ENCODE measurements at places on chromosomes 6 and 20. TPM values are rescaled to one million over a fixed set of nuclear protein-coding genes. Genes with fewer than 3 reads are reported as not detected.

The FRK gene
- total RNA-seq: 21.2 TPM

The FHL5 gene
- not detected for total RNA-seq

The ZC3H12D gene
- total RNA-seq: 0.20 TPM

The CCDC170 gene
- 0.26 TPM for total RNA-seq

The CHRNA4 gene
- not detected for total RNA-seq

The RAMACL gene
- 2.2 TPM for total RNA-seq

The ARG1 gene
- not detected for total RNA-seq

The ERGIC3 gene
- 392 TPM for total RNA-seq

The SNAI1 gene
- total RNA-seq: 0.81 TPM

The TTBK1 gene
- 0.29 TPM for total RNA-seq

The TMEM244 gene
- not detected for total RNA-seq

The TOX2 gene
- not detected for total RNA-seq

The TRAPPC3L gene
- total RNA-seq: not detected

The BPIFB4 gene
- not detected for total RNA-seq

The PRL gene
- total RNA-seq: not detected

The KHDC1L gene
- not detected for total RNA-seq

- no peaks in the 10 kb centered on the region for H3K27me3 ChIP-seq
- H3K4me1 ChIP-seq: no peaks in the 10 kb centered on the region
- H3K36me3 ChIP-seq: no peaks in the 10 kb centered on the region
- DNase-seq: no peak
Observed at GRCh38 chr6:122222761-122223160, 176.7 kb upstream of the HSF2 start.

DNA sequence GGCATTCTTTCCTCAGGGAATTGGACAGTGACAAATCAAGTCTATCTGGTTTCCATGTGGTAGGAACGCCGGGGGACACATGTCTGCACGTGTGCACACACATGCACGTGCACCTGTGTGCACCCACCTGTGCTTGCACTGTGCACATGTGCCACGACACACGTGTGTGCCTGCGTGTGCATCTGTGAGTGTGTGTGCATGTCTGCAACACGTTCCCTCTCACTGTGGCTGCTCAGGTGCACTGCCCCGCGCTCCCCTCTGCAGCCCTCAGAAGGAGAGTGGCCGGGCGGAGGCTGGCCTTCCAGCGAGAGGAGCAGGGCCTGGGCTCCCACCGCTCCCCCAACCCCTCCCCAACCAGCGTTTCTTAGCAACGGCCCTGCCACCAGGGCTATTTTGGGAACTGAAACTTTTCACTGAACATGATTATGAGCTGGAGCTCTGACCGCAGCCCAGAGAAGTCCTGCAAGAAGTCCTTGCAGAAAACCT, 147.8 kb downstream of the PHACTR3 start:
- no peak for DNase-seq

DNA sequence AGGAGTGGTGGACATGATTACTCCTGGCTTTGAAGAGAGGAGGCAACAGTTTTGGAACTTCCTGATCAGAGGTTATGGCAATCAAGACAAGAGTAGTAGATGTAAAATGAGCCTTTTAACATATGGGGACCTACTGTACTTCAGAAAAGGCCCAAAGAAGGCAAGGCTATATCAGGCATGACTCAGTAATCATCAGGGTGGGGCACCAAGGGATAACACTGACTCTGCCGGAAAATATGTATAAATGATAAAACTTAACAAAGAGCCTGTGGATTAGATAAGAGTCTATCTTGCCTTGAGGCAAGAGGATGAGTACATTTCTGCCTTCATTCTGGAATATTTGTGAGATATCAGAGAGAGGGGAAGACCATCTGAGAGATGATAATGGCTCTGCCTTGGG, 1389.9 kb upstream of the MAP3K7 start:
- no peaks in the 10 kb centered on the region for H3K4me1 ChIP-seq
- no peak overlapping the region for H3K27ac ChIP-seq
- no peak for DNase-seq
- H3K36me3 ChIP-seq: no peaks in the 10 kb centered on the region
- H3K27me3 ChIP-seq: no peaks in the 10 kb centered on the region

DNA sequence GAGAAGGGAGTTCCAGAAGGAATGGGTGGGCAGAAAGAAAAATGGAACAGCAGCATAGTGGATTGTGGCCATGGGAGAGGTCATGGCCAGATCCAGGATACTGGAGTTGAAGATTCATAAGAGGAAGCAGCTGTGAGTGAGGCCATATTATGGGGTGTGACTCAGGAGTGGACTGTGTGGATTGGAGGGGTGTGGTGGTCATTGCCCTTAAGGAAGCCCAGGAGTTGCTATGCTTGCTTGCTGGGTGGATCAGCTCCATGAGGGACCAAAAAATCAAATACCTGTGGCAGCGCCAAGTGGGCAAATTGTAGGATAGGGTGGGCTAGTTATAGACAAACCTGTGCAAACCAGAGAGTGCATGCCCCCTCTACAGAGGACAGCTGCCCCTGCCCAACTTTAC, 18.3 kb downstream of the LRRC1 start:
- H3K4me3 ChIP-seq: no peak overlapping the region
- peak overlapping the region; percentile 33 for H3K27ac ChIP-seq
- no peaks in the 10 kb centered on the region for H3K27me3 ChIP-seq

DNA sequence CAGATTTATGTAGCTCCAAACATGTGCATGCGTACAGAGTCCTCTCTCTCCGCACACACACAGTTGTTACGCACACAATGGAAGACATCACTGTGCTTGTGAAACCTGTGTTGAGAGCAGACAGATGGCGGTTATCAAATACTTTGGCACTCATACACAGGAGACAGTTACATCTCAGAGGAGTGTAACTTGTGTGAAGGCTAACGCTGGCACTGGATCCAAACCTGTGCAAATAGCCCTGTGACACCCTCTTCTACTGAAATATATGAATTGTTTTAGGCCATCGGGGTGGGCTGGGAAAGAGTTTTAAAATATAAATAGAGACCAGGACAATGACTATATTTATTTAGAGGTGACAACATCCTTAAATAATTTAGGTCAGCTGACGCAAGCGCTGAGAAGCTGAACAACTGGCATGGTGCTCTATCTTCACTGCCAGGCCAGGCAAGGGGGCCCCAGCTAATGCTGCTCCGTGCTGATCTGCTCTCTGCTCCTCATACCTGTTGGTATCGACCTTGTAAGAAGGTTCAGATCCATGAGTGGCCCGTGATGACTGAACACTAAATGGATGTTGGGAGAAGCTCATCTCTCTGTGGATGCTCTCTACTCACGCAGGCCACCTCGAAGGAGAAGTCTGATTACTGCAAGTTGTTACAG, 69.4 kb downstream of the FOXC1 start:
- no peaks in the 10 kb centered on the region for H3K27me3 ChIP-seq
- H3K4me3 ChIP-seq: no peak overlapping the region
- peaks cover 34% of the 10 kb centered on the region for H3K4me1 ChIP-seq
- peak overlapping the region; percentile 70 for H3K27ac ChIP-seq

DNA sequence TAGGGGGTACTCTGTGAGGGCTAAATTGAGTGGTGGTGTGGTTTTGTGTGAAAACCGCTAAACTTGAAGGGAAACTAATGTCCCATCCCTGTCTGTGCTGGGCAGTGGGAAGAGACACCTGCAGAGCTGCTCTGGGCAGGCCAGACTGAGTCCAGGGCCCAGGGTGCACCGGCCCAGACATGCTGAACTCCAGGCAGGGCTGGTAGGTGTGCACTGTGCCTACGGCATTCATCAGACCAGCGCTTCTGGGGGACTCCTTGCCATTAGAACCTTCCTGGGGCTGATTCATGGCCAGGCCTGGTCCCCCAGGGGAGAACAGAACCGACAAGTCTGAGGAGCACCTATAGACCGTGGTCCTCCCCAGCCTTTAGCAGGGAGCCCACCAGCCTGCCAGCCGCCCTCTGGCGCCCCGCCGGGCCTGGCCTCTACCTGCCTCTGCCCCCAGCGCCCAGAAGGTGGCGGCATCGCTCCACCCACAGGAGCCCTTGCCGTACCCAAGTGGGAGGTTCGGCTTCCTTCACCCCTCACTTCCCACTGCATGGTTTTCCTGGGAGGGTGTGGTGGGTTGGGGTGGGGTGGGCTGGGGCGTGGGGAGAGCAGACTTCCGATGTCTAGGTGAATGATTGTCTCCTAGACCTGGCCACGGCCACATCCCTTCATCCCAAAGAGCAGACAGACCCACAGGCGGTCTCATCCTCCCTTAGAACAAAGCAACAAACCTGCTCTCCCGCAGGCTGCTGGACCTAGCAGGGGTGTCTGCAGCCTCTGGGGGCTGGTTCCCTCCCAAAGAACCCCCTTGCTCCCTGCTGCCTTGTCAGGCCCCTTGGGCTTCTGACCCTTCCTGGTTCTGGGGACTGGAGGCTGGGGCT, 15.5 kb downstream of the CCDC167 start:
- no peaks in the 10 kb centered on the region for H3K4me1 ChIP-seq
- peak; percentile 73 for DNase-seq
- no peak overlapping the region for H3K4me3 ChIP-seq
- peaks cover 25% of the 10 kb centered on the region for H3K36me3 ChIP-seq
- no peak overlapping the region for H3K27ac ChIP-seq

- no peaks in the 10 kb centered on the region for H3K36me3 ChIP-seq
- H3K4me3 ChIP-seq: no peak overlapping the region
- H3K27me3 ChIP-seq: peaks cover 66% of the 10 kb centered on the region
- DNase-seq: no peak
- H3K4me1 ChIP-seq: no peaks in the 10 kb centered on the region
Observed at GRCh38 chr6:33513213-33513612, 58.8 kb downstream of the ZBTB9 start.

DNA sequence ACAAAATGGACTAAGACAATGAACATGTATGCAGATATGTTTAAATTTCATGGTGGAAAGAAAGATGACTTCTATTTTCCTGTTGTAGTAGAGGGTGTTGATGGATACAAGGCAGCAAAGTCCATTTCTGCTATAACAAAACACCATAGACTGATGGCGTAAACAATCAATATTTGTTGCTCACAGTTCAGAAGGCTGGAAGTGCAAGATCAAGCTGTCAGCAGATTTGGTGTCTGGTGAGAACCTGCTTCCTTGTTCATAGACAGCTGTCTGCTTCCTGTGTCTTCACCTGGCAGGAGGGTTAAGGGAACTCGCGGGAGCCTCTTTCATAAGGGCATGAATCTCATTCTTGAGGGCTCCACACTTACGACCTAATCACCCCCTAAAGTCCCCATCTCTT, 83.0 kb upstream of the ELOVL5 start:
- no peaks in the 10 kb centered on the region for H3K36me3 ChIP-seq
- no peak overlapping the region for H3K4me3 ChIP-seq
- H3K4me1 ChIP-seq: no peaks in the 10 kb centered on the region

- no peaks in the 10 kb centered on the region for H3K36me3 ChIP-seq
- H3K4me1 ChIP-seq: peaks cover 7% of the 10 kb centered on the region
- DNase-seq: peak; percentile 0
- H3K27me3 ChIP-seq: no peaks in the 10 kb centered on the region
- no peak overlapping the region for H3K27ac ChIP-seq
- H3K4me3 ChIP-seq: no peak overlapping the region
Observed at GRCh38 chr20:59778615-59779200, 154.7 kb downstream of the SYCP2 start.

- no peaks in the 10 kb centered on the region for H3K27me3 ChIP-seq
- no peaks in the 10 kb centered on the region for H3K4me1 ChIP-seq
- no peak overlapping the region for H3K27ac ChIP-seq
- no peak for DNase-seq
Observed at GRCh38 chr6:140977403-140977802, 1155.3 kb upstream of the GJE1 start.

GRCh38 chr20:1302685-1303541, 26.0 kb downstream of the SDCBP2 start:
- peaks cover 8% of the 10 kb centered on the region for H3K36me3 ChIP-seq
- no peak for DNase-seq
- H3K4me3 ChIP-seq: no peak overlapping the region
- H3K27me3 ChIP-seq: no peaks in the 10 kb centered on the region

GRCh38 chr20:44730441-44730840, 15.2 kb upstream of the KCNK15 start:
- H3K27ac ChIP-seq: peak overlapping the region; percentile 84
- DNase-seq: peak; percentile 76
- no peaks in the 10 kb centered on the region for H3K27me3 ChIP-seq
- peaks cover 78% of the 10 kb centered on the region for H3K4me1 ChIP-seq
- peaks cover 20% of the 10 kb centered on the region for H3K36me3 ChIP-seq

- DNase-seq: no peak
- H3K27ac ChIP-seq: no peak overlapping the region
- no peaks in the 10 kb centered on the region for H3K36me3 ChIP-seq
- no peaks in the 10 kb centered on the region for H3K27me3 ChIP-seq
- H3K4me1 ChIP-seq: peaks cover 14% of the 10 kb centered on the region
- H3K4me3 ChIP-seq: no peak overlapping the region
Observed at GRCh38 chr6:138446821-138447220, 42.8 kb downstream of the HEBP2 start.

GRCh38 chr6:128479048-128479666, 41.2 kb downstream of the PTPRK start:
- H3K36me3 ChIP-seq: peaks cover 26% of the 10 kb centered on the region
- no peak for DNase-seq
- peaks cover 64% of the 10 kb centered on the region for H3K4me1 ChIP-seq
- H3K4me3 ChIP-seq: peak overlapping the region; percentile 47
- no peaks in the 10 kb centered on the region for H3K27me3 ChIP-seq
- peak overlapping the region; percentile 24 for H3K27ac ChIP-seq

DNA sequence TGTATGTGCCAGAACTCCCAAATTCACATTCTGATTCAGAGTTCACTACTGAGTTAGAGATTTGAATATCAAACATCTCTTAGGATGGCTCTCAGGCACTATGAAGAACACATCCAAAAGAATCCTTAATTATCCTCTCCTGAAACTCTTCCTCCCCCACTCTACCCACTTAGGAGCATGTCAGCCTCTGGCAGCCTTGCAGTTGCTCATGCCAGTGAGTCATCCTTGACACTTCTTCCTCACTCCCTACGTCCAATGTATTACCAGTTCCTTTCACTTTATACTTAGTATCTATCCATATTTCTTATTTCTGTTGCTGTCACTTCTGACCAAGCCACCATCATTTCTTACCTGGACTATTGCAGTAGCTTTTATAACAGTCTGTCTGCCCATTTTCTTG, 192.0 kb upstream of the IMPG1 start:
- no peaks in the 10 kb centered on the region for H3K4me1 ChIP-seq
- H3K27ac ChIP-seq: no peak overlapping the region
- no peaks in the 10 kb centered on the region for H3K36me3 ChIP-seq
- no peaks in the 10 kb centered on the region for H3K27me3 ChIP-seq
- DNase-seq: no peak

DNA sequence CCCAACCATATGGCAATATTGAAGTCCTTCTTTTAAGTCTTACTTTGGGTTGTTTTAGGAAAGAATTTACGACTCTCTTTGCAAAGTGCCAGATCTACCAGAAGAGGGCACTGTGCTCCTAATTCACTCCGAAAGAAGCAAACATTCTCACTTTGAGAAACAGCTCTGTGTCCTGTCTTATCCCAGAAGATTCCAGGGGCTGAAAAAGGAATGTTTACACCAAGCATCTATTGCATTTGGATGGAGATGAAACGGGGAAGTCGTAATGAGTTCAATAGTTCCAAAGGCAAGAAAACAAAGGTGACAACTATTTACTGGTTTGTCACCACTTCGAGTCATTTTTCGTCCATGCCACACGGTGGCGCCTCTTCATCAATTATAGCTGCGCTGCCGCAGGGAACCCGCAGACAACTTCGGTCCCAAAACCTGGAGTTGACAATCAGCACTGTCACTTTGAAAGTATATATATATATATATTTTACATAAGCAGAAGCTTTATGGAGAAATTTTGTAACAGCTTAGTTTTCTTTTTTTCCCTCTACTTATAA, 121.6 kb downstream of the MOXD1 start:
- peak; percentile 79 for DNase-seq
- H3K4me1 ChIP-seq: peaks cover 11% of the 10 kb centered on the region
- H3K27me3 ChIP-seq: no peaks in the 10 kb centered on the region
- H3K27ac ChIP-seq: no peak overlapping the region
- H3K4me3 ChIP-seq: peak overlapping the region; percentile 71

- no peak overlapping the region for H3K4me3 ChIP-seq
- DNase-seq: no peak
- H3K36me3 ChIP-seq: no peaks in the 10 kb centered on the region
- H3K27me3 ChIP-seq: no peaks in the 10 kb centered on the region
Observed at GRCh38 chr6:134249239-134249758, 68.6 kb downstream of the SGK1 start.
